ENCODE measurements at places on chromosomes 3 and 15. TPM values are rescaled to one million over a fixed set of nuclear protein-coding genes. Genes with fewer than 3 reads are reported as not detected.

The SLC12A1 gene
- not detected for total RNA-seq

- no peak for DNase-seq
These were observed 101.7 kb downstream of the CD200R1L start for GRCh38 chr3:112744825-112745566.

DNA sequence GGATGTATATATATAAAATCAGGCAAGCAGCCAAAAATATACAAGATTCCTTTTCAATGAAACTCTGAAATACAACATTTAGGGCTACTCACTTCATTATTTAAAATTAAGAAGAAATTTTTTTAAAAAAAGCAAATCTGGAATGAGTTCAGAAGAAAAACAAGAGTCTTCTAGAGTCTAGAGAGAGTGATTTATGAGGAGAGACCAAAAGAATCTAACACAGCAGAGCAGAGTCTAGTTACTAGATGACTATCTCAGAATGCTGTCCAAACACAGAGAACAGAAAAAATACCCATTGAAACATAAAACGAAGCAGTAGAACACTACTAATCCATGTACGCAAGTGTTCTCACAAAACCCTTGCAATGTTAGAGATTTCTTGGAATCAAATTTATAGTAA, 275.2 kb upstream of the CBLB start:
- DNase-seq, result no peak

GRCh38 chr3:134249935-134250716, 533 bp downstream of the RYK start:
- DNase-seq, result no peak

The TGM5 gene
- total RNA-seq, result not detected

- DNase-seq, result no peak
These were observed 240.8 kb upstream of the CMC1 start for GRCh38 chr3:28000608-28001007.
